ENCODE measurements at places on chromosomes 1 and 21. TPM values are rescaled to one million over a fixed set of nuclear protein-coding genes. Genes with fewer than 3 reads are reported as not detected.

The GSTM2 gene
- total RNA-seq, result 17.6 TPM

The RGS8 gene
- under 0.01 TPM for total RNA-seq

The ZBTB7B gene
- total RNA-seq, result 6.9 TPM

The TFAP2E gene
- 0.96 TPM for total RNA-seq

The PCSK9 gene
- total RNA-seq, result under 0.01 TPM

The FAM72C gene
- 0.29 TPM for total RNA-seq

The NPPB gene
- total RNA-seq, result not detected

The MEF2D gene
- total RNA-seq, result 11.4 TPM

The PLA2G2D gene
- total RNA-seq, result not detected

The KLF17 gene
- 1.2 TPM for total RNA-seq

The PLA2G2A gene
- total RNA-seq, result not detected

The NBPF19 gene
- 3.6 TPM for total RNA-seq

The PRKAA2 gene
- total RNA-seq, result 0.84 TPM

- DNase-seq, result peak; percentile 29
Observed at GRCh38 chr1:228471762-228472398, 15.3 kb upstream of the RNF187 start.

DNA sequence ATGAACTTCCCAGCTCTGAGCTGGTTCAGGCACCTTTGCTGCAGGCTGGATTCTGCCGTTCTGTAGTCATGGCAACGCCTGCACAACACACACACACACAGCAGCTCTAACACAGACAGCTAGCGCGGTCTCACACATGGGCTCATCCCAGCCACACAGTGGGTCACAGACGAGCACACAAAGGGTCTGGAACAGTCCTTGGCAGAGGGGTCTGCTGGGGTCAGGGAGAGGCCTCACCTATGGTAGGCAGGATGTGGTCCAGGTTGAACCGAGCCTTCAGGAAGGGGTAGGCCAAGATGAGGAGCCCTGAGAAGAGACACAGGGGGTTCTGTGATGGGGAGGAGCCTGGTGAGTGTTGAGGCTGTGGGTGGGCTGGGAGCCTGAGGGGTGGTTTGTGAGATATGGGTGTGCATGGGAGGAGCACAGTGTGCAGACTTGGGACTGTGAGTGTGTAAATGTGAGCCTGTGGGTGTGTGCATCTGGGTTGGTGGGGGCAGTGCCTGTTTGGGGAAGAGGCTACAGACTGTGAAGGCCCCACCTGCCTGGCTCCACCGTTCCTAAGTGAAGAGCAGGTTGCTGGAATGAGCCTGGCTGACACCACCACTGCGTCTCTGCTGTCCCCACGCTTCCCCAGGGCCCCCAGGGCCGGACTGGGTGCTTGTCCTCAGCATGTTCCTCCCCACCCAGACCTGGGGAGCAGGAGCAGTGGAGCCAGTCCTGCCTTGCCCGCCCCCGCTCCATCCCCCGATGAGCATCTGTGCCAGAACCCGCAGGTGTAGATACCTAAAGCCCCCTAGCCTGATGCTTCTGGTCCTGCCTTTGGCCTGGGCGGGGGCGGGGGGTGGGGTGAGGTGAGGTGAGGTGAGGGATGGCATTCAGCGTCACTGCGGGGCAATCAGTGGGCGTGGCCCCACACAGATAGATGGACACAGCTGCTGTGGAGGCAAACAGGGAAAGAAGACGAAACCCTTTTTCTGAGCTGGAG lies 1.5 kb downstream of the KNCN start:
- peak; percentile 61 for DNase-seq

DNA sequence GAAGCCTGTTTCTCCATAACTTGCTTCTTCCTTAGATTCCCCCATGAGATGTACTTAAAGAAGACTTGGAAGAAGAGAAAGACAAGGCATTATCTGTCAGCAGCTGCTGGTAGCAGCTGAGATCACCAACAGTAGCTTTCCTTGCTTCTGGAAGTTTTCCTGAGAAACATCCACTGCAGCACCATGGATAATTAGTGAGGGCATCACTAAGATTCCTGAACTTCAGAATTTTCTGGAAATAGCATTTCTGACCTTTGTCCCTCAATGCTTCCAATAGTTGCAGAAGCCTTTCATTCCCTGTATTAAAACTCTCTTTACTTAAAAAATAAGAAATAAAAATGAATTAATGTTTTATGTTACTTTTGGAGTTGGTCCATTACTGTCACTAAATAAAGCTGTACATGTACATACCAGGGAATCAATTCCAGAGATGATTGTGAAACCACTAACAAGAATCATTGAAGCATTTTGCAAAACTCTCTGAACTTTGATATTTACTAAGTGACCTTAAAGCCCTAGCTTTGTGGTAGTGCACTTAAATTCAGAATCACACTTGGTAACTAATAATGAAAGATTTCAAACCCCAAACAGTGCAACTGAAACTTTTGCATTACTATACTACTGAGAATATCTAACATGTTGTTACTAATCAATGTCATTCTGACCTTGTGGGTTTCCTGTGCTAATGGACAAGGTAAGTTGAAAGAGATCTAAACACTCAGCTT lies at the start of gene CFHR4:
CFHR4 (plus strand) TSS at position 538 of the 725 bp plus-strand sequence; CDS start at position 637, 99 bp downstream.
- DNase-seq, result no peak

DNA sequence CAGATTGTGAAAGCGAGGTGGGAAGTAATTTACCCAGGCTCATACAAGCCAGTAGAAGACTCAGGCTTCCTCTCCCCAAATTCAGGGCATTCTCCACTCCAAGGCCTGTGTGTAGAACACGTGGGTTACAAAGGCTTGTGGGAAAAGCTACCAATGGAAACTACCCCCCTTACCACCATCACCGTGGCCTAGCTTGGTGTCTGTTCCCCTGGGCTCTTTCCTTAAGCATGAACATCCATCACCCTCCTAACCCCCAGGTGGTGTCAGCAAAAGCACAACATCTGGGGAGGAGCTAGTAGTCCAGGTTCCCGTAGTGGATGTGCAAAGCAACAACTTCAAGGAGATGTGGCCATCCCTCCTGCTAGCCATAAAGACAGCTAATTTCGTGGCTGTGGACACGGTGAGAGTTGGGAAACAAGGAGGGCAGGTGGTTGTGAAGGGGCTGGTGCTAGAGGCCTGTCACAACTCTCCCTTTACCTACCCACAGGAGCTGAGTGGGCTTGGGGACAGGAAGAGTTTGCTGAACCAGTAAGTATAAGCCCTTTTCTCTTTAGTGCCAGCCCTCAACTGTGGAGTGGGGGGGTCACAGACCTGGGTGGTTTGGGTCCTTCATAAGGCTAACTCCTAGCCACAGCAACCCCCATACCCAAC lies 701 bp upstream of the MUTYH start:
- peak; percentile 20 for DNase-seq

GRCh38 chr1:234920843-234921140 lies 207.8 kb downstream of the TOMM20 start:
- DNase-seq, result no peak

DNA sequence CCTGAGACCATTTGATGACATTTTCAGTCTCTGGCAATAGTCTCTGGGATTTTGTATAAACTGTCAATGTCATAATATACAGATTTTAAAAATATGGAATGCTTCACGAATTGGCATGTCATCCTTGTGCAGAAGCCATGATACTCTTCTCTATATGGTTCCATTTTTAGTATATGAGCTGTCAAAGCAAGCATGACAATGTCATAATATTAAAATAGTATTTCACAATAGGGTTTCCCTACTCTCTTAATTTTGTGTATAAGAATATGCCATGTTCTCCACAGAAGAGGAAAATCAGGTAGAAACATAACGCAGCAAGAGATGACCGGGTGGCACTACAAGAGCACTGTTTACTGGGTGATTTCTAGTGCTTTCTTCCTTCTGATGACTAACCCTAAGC lies 8.3 kb upstream of the DIPK1A start:
- no peak for DNase-seq

DNA sequence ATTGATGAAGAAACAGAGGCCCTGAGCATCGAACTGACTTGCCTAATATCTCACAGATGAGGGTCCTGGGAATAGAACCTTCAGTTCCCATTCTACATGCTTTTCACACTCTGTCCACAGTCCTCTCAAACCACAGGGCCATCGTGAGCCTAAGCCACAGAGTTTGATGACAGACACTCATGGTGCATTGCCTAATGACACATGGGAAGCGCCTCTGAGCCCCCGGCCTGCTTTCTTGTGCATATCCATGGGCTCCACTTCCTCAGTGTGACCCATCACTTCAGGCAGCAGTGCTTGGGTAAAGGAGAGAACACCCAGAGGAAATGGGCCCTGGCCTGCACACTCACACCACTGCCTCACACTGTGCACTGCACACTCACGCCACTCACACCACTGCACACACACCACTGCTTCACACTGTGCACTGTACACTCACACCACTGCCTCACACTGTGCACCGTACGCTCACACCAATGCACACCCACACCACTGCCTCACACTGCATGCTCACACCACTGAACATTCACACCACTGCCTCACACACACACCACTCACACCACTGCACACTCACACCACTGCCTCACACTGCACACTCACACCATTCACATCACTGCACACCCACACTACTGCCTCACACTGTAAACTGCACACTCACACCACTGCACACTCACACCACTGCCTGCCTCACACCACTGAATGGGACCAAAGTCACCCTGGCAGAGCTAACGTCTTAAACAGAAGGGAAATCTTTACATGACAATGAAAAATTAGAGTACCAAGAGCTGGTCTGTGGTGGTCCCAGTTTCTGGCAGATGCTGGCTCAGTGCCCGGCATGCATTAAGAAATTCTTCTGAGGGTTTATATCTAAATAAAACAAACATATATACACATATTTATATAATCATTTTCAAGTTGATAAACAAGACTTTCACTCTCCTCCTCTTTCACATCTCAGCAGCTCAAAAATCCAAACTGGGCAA lies 53.0 kb downstream of the KANK4 start:
- DNase-seq, result no peak

DNA sequence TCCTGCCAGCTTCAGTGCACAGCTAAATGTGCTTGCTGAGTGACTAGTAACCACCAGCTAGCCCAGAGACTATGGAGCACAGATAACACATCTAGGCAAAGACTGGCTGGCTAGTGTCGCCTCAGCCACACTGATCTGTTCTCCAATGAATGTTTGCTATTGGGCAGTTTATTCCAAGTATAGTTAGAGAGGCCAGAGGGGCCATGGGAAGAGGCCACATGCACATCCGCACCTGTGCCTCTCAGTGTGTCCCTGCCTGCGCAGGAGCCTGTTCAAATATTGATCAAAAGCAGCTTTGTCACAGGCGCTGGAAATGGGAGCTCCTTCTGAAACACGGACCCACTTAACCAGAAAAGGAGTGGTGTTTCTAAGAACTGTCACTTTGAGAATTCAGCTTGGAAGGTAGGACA lies 51.3 kb upstream of the ATP1A1 start:
- DNase-seq, result no peak

- DNase-seq, result no peak
Observed at GRCh38 chr1:188140958-188141357, 1312.2 kb downstream of the PLA2G4A start.

- DNase-seq, result no peak
Observed at GRCh38 chr1:92572520-92572919, 85.8 kb upstream of the GFI1 start.

DNA sequence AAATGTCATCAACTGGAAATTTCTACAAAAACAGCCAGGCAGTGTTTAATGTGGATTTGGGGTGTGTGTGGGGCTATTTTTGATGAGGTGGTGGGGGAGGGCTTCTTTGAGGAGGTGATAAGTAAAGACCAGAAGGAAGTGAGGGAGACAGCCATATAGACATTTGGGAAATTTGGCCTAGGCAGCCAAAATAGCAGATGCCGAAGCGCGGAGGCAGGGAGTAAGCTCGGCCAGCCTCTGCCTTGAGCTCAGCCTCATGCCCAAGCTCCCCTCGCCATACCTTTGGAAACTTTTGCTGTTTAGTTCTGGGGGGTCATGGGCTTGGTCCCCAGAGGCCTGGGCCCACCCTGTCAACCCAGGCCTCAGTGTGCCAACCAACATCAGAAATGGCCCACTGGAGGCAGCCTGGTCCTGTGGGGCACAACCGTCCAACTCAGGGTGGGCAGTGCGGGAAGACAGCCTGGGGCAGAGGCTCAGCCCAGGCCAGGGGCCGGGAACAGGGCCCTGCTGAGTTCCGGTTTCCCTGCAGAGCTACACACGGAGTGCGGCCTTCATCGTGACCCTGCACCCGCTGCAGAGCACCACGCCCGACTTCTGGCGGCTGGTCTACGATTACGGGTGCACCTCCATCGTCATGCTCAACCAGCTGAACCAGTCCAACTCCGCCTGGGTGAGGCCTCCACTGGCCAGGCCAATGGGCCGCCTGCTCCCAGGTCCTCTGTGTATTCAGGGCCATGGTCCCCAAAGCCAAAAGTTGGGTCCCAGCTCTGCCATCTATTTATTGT lies 84.0 kb downstream of the PTPRU start:
- DNase-seq, result no peak

DNA sequence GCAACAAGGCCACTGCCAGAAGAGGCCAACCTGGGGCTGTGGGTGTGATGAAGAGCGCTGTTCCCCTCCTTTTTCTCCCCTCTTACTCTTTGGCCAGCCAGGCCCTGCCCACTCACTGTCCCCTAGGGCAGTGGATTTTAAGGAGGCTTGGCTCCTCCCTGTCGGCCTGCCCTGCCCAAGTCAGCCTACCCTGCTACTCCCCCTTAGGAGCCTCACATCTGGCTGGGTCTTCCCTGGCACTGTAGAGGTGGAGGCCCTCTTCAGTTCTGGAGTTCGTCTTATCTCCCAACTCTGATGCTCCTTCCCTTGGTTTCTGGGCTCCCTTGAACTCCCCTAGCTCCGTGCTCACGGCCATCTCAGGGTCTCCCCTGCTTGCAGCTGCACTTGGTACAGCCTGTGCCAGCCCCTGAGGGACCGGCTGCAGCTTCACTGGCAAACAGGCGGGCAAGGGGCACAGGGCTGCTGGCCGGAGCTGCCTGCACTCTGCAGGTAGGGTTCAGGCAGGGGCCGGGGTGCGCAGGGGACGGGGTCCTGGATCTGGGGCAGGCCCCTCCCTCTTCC lies 4.0 kb downstream of the AMPD2 start:
- no peak for DNase-seq

DNA sequence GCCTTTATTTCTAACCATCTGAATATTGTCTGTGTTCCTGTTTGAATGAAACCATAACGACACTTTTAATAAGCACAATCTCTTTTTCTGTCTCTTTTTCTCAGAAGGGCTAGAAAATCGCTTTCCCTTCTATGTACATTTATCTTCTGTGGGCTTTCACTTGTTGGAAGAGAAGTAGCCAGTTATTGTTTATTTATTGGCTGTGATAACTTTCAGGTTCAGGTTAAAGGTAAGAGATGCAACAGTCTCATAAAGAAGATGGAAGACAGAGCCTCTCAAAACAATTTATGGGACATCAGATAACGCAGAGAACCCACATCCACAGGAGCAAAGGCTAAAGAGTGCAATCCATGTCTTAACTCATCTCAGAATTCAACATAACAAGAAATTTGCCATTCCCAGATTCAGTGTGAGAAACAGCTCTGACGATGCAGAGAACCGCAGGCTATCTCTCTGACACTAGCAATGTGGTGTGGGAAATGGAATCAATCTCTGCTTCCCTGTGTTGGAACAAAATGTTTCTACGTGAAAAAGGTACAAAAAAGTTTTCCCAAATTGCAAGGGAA lies 4.1 kb upstream of the CD244 start:
- DNase-seq, result no peak

DNA sequence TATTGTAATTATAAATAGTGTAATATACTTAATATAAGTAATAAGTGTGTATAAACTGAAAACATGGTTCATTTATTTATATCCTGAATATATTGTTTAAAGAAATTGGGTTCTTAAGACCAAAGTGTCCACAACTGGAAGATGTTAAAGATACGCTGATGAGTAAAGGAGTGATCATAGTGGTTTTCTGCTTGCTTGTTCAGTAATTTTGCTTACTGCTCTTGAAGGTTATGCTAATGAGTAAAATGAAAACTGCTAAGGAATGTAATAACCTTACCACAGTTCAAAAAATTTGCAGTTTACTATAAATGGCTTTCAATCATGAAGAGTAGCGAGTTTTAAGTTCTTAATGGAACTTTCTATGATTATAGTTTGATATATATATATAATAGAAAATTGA lies 22.0 kb downstream of the DONSON start:
- no peak for DNase-seq

Measured in RPMI7951 (cell line).